ENCODE measurements at places on chromosomes 11 and 22.

GRCh38 chr22:21069375-21069774 lies 23.6 kb downstream of the LRRC74B start:
- no peak for DNase-seq

- DNase-seq, result no peak
Measured at GRCh38 chr22:43955883-43956782, 891 bp downstream of the SAMM50 start.

- DNase-seq, result no peak
Measured at GRCh38 chr11:93001806-93002205, 32.4 kb downstream of the MTNR1B start.

DNA sequence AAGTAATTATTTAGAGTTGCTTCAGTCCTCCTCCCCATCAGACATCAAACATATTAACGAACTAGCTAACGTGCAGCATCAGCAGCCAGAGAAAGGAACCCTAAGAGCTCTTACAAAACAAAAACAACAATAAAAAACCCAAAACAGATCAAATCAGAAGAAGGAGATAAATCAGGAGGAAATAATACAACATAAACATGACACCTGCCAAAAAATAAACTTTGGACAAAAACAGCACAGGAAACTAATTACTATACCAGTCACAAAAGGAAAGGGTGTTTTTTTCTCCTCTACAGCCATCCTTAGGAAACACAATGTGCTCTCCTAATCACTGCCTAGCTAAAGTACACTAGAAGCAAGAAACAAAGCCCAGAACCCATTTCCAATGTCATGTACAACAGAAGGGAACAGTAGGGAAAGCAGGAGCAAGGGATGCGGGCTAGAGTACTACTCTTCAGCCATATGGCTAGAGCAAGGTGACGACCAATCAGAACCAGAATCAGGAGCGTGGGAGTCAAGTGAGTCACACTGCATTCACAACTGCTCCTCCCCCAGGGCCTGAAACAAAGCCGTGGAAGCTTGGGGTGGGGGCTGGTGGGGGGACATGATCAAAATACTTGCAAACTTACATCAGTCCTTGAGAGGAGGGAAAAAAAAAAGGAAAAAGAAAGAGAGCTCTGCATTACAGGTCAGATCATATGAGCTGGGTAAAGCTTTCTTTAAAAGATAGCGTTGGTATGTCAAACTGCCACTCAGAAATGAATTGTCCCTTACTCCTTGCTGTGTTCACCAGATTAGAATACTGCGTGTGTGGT lies 60.4 kb downstream of the LARGE2 start:
- DNase-seq, result no peak

DNA sequence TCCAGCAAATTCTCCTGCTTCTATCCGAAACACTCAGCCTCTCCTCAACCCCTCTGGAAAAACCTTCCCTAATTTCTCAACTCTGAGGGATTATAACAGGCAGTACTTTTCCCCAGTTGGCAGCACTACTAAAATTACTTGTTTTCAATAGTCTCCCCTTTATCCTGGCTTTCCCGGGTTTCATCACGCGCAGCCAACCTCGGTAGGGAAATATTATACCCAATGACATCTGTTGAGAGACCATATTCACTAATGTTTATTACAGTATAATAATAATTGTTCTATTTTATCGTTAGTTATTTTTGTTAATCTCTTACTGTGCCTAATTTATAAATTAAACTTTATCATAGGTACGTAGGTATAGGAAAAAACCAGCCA lies 330 bp upstream of the POLD3 start:
- DNase-seq, result no peak

GRCh38 chr22:38830845-38831108 lies 13.1 kb downstream of the NPTXR start:
- DNase-seq, result no peak

- DNase-seq, result no peak
Measured at GRCh38 chr11:69372589-69373250, 78.8 kb downstream of the MYEOV start.

- no peak for DNase-seq
Measured at GRCh38 chr22:34914846-34915245, 151.1 kb upstream of the ISX start.

DNA sequence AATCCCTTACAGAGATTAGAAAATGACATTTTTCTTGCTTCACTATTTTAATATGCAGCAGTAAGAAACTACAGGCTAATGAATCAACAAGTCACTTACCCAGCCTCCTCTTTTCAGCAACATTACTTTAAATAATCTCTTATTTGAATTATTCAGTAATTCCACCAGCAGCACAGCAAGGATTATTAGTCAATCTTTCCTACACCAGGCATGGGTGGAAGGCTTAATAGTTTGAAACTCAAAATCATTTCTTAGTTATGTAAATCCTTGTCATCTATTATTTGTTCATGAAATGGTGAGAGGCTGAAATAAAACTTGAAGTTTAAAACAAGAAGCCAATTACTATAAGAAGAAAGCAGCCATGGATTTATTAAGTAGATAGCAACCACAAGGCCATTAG lies 530.5 kb downstream of the KCNA4 start:
- no peak for DNase-seq

GRCh38 chr11:61863548-61864081 lies 27.7 kb downstream of the FADS3 start:
- DNase-seq, result no peak

DNA sequence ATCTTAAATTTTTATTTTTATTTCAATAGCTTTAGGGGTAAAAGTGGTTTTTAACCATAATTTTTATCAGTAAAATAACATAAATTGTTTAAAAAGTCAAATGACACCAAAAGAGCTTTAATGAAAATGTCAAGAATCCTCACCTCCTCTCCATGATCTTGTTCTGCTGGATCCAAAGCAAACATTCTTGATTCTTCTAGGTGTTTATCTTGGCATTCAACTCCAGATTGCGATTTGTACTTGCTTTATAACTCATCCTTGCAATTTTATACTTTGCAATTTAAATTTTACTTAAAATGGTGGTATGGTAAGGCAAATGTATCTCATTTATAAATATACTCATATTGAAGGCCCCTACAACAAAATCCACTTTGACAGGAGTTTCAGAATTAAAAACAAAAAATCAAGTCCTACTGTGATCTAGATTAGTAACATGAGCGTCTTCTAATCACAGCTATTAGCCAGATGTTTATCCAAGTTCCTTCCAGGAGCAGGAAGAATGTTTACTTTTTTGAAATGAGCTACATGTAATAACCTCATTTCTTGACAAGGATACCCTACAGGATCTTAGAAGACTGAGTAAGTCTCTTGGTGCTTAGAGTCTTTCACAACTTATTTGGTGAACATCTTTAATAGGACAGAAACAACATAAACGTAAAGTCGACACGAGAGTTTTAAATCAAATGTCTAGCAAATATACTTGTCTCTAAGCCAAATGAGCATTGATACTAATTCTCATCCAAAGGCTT lies 72.4 kb upstream of the CARD18 start:
- DNase-seq, result no peak

DNA sequence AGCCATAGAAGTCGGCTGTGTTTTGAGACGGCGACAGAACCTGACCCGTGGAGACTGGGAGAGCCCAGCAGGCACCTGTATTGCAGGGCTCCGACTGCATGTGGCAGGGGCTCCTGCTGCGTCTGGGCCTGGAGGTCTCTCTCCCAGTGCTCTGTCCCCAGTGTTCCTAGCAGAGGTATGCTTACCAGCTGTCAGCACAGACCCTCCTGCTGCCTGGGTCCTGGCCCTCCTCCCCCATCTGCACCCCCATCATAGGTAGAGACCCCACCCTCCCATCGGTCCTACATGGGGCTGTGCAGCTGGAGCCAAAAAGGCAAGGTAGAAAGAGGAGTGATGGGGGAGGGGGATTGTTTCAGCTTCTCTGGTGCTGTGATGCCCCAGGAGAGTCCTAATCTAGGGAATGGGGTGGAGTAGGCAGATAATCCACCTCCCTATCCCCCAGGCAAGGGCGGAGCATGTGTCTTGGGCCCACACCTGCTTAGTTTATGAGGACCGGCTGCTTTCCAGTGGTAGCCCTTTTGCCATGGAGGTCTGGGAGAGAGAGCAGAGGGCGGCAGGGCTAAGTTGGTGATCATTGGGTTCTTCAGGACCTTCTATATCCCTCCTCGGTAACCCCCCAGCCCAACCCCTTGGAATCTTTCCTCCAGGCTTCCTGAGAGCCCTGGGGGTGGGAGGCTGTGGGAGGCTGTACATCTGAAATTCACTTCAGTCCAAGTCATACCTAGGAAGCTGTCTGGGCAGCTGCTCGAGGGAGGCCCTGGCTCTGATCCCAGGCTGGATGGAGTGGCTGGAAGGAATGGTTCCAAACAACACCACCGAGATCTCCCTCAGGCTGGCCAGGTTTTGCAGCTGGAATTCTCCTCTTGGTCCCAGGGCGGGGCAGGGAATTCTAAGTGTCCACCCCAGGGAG lies 5.3 kb downstream of the SLC7A4 start:
- DNase-seq, result no peak

DNA sequence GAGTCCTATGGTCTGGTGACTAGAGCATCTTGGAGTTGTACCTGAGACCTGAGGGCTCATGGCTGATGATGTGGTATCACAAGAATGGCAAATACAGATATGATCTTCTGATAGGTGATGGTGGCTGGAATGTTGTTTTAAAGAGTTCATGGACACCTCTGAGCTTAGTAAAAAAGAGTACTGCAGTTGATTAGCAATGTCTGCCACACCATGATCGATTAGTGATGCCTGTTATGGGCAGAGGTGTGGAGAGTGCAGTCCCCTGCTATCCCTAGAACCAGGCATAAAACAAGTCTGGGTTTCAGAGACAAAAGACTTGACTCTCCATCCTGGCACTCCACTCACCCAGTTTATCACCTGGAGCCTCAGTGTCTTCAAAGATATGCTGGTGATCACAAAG lies 1.4 kb upstream of the BATF2 start:
- peak; percentile 12 for DNase-seq

DNA sequence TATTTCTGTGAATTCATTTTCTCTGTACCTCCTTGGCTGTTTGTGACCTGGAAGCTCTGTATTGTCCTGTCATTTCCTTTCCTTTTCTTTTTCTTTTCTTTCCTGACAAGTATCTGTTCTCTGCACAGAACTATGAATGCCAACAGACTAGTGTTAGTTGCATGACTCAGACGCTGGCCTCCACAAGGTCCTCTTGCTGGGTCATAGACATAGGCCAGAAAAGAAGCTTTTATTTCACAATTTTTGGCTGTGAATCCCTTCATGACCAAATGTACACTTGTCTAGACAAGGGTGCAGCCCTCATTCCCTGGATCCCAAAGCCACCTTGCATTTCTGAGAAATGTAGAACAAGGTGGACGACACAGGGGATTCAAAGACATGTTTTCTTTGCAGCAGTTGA lies 104.1 kb upstream of the MTNR1B start:
- DNase-seq, result no peak

DNA sequence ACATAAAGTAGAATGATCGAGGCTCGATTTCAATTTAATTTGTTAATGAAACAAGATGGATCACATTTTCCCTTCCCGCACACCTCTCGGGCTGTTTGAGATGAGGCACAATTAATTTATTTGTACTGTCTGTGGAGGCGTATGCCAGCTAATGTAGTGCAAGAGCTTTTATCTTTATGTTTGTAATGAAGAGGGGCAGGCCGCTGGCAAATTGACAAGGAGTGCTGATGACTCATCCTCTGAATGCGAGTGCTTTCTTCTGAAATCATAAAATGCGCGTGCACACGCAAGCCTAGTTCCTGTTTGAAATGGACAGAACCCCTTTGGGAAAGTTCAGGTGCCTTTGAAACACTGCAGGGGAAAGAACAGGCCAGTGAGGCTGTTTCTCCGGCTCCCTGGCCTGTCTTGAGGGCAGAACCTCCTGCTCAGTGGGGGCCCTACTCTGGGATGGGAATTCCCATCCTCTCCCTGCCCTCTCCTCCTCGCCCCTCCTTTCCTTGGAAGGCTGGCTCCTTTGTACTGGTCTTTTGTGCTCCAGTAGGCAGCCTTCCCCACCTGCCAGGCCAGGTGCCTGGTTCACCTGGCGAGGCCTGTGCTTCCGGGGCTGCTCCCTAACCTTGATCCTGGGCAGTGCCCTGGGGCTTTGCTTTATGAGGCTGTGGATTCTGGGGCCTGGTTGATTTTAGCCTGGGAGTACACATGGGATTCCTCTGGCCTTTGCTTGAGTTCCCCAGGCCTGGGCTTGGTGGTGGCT lies 50.3 kb downstream of the TEAD1 start:
- DNase-seq, result no peak

- DNase-seq, result no peak
Measured at GRCh38 chr11:64877390-64878222, 815 bp downstream of the EHD1 start.

DNA sequence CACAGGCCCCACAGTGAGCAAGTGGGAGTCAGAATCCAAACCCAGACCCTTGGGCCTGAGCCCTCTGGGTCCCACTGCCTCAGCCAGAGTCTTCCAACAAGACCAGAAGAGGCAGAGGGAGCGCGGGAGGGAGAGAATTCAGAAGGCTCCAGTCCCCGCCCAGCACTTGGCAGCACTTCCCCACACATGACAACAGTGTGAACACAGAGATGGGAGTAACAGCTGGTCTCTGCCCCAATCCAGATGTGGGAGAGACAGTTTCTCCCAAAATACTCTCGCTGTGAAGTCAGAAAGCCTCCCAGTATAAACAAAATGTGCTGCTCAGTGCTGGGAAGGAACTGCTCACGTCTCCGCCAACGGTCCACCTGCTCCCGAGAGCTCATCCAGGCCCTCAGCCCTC lies 219.9 kb downstream of the MN1 start:
- DNase-seq, result no peak

DNA sequence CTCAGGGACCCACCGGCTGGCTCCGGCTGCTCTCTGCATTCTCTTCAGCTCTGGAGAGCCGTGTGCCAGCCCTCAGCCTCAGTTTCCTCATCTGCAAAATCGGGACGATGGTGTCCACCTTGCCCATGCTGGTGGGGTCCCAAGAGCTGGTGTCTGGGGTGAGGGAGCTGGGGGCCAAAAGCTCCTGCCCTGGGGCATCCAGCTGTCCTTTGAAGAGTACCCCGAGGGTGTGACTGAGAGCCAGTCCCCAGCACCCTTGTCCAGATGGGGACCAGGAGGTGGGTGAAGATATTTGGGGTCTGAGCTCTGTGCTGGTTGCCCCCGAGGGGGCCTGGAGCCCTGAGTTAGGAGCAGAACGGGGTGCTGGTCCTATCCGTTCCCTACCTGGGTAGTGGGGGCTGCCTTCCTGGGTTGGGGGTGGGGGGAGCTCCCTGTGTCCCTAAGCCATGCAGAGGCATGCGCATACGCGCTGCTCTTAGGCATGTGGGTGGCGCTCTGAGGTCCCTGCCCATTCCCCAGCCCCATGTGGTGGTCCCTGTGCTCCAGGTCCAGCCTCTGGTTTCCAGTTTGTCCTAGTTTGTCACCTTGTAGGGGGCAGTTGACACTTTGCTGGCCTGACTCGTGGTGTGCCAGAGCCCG lies 4.9 kb downstream of the LRP5 start:
- no peak for DNase-seq

GRCh38 chr11:134292661-134293060 lies 16.5 kb downstream of the GLB1L3 start:
- no peak for DNase-seq

GRCh38 chr22:47739291-47740015 lies 977.0 kb downstream of the TBC1D22A start:
- no peak for DNase-seq

DNA sequence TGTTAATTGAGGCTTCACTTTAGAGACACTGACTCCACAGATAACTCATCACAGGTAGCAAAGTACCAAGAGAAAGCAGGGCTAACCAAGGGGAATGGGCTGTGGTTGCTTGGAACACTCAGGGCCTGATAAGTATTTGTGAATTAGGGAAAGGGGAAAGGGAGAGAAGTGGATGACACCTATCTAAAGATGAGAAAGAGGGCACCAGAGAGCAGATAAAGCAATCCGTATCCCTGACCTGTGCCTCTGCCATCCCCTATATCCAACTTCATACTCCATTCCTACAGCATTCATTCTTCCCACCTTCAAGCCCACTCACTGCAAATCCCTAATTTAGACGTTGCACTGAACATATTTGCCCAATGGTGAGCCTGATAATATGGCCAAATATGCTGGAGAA lies 43.0 kb upstream of the API5 start:
- no peak for DNase-seq

Measured in hematopoietic multipotent progenitor cell (in vitro differentiated cells).